Adrenal gland (tissue), 19 donors: ENCODE measurements at places on chromosomes 6 and 20. TPM values are rescaled to one million over a fixed set of nuclear protein-coding genes. Genes with fewer than 3 reads are reported as not detected.

DNA sequence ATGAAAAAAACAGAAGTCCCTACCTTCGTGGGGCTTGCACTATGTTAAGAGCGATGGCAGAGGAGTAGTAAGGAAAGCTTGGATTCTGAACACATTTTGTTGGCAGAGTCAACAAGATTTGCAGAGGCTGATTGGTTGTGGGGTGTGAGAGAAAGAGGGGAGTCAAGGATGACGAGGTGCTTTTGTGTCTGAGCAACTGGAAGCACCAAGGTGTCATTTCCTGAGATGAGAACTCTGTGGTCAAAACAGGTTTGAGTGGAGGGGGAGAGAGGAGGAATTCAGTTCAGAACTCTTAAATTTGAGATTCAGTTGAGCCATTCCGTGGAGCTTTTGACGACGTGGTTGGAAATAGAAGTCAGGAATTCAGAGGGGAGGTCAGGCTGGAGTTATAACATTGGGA is 3.5 kb downstream of the OCSTAMP start:
- no peak overlapping the region for H3K4me3 ChIP-seq
- no peaks in the 10 kb centered on the region for H3K27me3 ChIP-seq
- no peaks in the 10 kb centered on the region for H3K36me3 ChIP-seq
- H3K27ac ChIP-seq, result no peak overlapping the region

DNA sequence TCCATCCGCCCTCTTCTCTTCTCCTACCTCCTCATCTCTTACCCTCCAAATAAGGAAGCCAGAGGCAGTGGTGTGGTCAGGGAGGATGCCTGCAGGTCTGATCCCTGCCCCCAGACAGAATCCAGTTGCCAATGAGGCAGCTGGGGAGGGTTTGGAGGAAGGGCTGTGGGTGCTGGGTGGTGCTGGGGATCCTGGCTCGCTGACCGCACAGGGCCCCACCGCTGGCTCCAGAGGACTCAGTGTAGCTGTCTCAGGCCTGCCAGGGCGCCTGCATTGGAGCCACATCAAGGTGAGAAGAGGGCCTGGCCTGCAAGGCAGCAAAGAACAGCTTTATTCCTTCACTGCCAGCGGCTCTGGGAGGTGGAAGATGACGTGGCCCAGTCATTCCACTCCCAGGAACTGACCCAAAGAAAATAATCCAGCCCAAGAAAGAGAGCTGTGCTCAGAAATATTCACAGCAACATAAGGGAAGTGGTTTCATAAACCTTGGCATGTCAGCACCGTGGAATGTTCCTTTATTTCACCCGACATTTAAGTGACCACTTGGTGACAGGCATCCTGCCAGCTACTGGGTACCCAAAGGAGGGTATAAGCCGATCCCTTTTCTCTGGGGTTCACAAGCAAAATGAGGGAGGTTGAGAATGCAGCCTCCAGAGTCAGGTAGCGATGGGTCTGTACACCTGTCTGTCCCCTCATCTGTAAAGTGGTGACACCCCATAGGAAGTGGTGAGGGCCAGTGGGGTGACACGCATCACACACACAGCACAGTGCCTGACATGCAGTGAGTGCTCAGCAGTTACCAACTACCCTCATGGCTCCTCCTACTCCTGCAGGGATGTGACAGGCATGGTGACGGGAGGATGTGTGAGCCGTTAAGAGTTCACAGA is 125.1 kb downstream of the SNX5 start:
- H3K27me3 ChIP-seq, result no peaks in the 10 kb centered on the region
- H3K36me3 ChIP-seq, result no peaks in the 10 kb centered on the region
- peaks cover 18% of the 10 kb centered on the region for H3K4me1 ChIP-seq
- H3K4me3 ChIP-seq, result no peak overlapping the region

- DNase-seq, result no peak
- no peaks in the 10 kb centered on the region for H3K36me3 ChIP-seq
- H3K27me3 ChIP-seq, result no peaks in the 10 kb centered on the region
- H3K4me3 ChIP-seq, result no peak overlapping the region
- H3K4me1 ChIP-seq, result no peaks in the 10 kb centered on the region
- H3K27ac ChIP-seq, result no peak overlapping the region
These were observed 2.8 kb downstream of the UNC5CL start for GRCh38 chr6:41036186-41036585.

- H3K27ac ChIP-seq, result no peak overlapping the region
- no peaks in the 10 kb centered on the region for H3K36me3 ChIP-seq
- H3K27me3 ChIP-seq, result peaks cover 4% of the 10 kb centered on the region
- DNase-seq, result no peak
- H3K4me3 ChIP-seq, result no peak overlapping the region
- H3K4me1 ChIP-seq, result no peaks in the 10 kb centered on the region
These were observed 10.9 kb downstream of the DPPA5 start for GRCh38 chr6:73343164-73343563.

DNA sequence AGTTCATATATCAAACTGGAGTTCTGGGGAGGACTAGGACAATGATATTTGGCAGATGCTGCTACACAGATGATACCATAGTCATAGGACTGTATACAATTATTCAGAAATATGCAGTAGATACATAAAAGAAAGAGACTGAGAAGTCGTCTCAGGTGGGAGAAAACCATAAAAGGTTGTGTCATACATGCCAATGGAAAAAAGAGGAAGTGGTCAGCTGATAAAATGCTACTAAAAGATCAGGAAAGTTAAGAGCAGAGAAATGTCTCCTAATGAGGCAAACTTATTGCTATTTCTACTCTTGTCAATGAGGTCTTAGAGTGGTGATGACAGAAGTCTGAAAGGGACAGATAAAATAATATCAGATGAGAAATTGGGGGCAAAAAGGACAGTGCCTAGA is 407.6 kb downstream of the COL12A1 start:
- H3K4me3 ChIP-seq, result no peak overlapping the region
- no peaks in the 10 kb centered on the region for H3K36me3 ChIP-seq
- H3K27ac ChIP-seq, result no peak overlapping the region
- no peak for DNase-seq
- H3K27me3 ChIP-seq, result no peaks in the 10 kb centered on the region
- no peaks in the 10 kb centered on the region for H3K4me1 ChIP-seq

DNA sequence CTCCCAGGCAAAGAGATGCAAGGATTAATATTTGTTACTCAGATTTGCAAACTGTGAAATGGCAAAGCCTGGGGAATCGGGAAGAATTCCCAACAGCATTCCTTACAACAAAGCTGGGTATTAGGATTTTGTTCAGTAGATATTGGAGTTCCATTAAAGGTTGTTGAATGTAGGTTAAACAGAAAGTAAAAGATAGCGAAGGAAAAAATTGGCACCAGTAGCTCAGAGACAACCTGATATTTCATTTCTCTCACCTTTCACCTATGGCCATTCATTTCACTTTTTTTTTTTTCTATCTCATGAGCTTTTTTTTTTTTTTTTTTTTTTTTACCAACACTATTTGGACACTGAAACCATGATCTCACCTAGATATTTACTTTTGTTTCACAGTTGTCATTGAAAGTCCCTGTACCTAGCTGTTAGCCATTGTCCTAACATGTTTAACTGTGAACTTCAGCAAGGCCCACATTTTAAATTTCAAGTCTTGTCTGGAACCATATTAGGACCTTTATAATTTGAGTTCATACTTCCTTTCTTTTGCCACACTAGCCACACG is 552.5 kb downstream of the HAO1 start:
- no peak for DNase-seq
- H3K4me3 ChIP-seq, result no peak overlapping the region
- H3K27ac ChIP-seq, result no peak overlapping the region
- H3K27me3 ChIP-seq, result no peaks in the 10 kb centered on the region
- H3K4me1 ChIP-seq, result no peaks in the 10 kb centered on the region
- no peaks in the 10 kb centered on the region for H3K36me3 ChIP-seq

GRCh38 chr6:99066044-99066443 is 118.3 kb upstream of the FBXL4 start:
- DNase-seq, result no peak
- H3K27ac ChIP-seq, result no peak overlapping the region
- no peaks in the 10 kb centered on the region for H3K36me3 ChIP-seq
- H3K27me3 ChIP-seq, result no peaks in the 10 kb centered on the region
- no peaks in the 10 kb centered on the region for H3K4me1 ChIP-seq

DNA sequence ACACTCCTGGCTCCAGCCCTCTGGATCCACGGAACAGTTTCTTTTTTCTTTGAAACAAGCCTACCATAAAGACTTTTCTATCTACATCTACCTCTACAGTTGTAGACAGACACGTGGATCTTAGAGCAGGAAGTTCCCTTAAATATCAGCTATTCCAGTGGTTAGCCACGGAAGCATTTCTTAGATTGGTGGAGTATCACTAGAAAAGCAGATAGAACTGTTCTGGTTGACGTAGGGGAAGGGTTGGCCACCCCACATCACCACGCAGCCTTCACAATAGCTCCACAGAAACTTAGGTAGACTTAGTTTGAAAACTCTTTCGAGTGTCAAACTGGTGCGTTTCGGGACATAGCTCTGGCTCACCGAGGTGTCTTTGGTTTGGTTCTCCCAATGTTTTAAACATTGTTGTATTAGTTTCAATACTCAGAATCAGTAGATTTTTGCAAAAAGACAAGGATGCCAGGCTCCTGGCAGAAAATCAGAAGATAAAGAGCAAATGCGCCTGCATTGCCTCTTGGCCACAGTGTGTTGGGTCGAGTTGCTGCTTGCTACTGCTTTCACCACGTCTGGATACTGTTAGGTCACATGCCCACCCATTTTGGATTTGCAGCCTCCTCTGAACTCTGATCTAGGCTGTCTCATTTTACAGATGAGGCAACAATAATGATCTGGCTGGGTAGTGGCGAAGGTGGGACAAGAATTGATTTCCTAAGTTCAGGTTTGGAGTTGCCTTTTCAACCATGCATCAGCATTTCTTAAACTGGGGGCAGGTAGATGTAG is 71.5 kb upstream of the DTNBP1 start:
- H3K4me3 ChIP-seq, result no peak overlapping the region
- no peak for DNase-seq
- H3K27me3 ChIP-seq, result no peaks in the 10 kb centered on the region
- no peaks in the 10 kb centered on the region for H3K36me3 ChIP-seq

DNA sequence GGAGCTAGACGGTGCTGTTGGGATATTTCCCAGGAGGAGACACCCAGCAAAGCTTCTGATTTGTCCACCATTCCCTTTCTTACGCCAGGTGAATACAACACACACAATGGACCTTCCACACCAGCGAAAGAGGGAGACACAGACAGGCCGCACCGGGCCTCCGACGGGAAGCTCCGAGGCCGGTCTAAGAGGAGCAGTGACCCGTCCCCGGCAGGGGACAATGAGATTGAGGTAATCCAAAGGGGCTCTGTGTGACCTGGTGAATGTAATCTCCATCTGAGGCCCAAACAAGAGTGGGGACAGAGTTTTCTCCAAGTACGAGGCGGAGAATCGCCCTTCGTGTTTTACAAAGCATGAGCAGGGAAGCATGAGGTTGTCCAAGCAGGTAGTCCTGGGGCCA is 194.5 kb downstream of the EYA2 start:
- no peak overlapping the region for H3K27ac ChIP-seq
- no peak overlapping the region for H3K4me3 ChIP-seq
- H3K4me1 ChIP-seq, result no peaks in the 10 kb centered on the region
- no peaks in the 10 kb centered on the region for H3K27me3 ChIP-seq
- DNase-seq, result no peak

- H3K4me1 ChIP-seq, result peaks cover 14% of the 10 kb centered on the region
- peaks cover 27% of the 10 kb centered on the region for H3K27me3 ChIP-seq
- peak within 1 kb of the TSS; percentile 77 for H3K4me3 ChIP-seq
- peak; percentile 49 for DNase-seq
- peak within 1 kb of the TSS; percentile 58 for H3K27ac ChIP-seq
- no peaks in the 10 kb centered on the region for H3K36me3 ChIP-seq
These were observed at the start of gene SLC35F1 for GRCh38 chr6:117906958-117907600. TSS of gene SLC35F1 (plus strand) at chr6:117907264.

- H3K36me3 ChIP-seq, result no peaks in the 10 kb centered on the region
- no peak overlapping the region for H3K27ac ChIP-seq
- no peak overlapping the region for H3K4me3 ChIP-seq
- peaks cover 3% of the 10 kb centered on the region for H3K4me1 ChIP-seq
These were observed 208.9 kb downstream of the IBTK start for GRCh38 chr6:82038631-82039030.

DNA sequence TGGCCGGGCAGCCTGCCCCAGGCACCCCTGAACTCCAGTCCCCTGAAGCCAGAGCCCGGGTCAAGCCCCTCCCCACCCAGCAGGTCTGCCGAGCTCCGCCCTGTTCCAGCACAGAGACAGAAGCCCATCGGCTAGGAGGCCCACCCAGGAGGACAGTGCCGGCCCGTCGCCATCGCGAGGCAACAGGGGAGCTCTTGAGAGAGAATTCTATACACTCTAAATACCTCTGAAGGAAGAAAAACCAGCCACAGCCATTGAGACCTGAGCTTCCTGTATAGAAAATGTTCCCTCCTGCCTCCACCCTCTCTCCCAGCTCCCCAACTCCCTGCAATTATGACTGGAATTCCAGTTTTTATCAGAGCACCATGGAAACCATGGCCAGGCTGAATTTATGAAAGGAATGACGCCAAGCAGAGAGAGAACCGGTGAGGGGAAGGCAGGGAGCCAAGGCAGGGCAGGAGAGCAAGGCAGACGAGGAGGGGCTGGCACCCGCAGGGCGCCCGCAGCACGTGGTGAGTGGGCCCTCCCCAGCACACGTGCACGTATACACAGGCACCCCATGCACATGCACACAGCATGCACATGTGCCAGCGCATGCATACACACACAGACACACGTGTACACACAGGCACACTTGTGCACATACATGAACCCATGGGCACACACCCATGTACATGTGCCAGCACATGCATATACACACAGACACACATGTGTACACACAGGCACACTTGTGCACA is 27.6 kb upstream of the MRGBP start:
- H3K27ac ChIP-seq, result no peak overlapping the region
- DNase-seq, result peak; percentile 77
- peaks cover 15% of the 10 kb centered on the region for H3K4me1 ChIP-seq
- H3K27me3 ChIP-seq, result peaks cover 4% of the 10 kb centered on the region
- no peak overlapping the region for H3K4me3 ChIP-seq

DNA sequence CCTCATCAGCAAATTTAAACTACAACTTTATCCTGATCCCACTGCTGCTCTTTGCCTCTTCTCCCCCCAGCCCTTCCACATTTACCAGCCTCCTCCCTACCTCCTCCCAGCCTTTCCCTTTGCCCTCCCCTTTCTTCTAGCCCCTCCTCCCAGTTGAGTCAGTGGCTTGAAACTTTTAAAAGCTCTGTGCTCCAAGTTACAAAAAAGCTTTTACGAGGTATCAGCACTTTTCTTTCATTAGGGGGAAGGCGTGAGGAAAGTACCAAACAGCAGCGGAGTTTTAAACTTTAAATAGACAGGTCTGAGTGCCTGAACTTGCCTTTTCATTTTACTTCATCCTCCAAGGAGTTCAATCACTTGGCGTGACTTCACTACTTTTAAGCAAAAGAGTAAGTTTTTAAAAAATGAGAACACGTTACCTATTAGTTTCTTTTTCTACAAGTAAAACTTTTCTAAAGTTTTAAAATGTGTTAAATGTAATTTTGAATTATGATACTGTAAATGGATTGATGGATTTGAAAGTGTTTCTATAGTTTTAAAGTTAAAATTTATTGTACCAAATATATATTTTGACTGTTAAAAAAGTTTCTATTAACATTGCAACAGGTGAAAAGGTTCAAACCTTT is at the start of gene GJA1:
Gene GJA1, plus strand, starts transcription at position 203 of the 626 bp plus-strand sequence. CDS start 11,202 bp downstream, outside the sequence.
- no peaks in the 10 kb centered on the region for H3K36me3 ChIP-seq
- peak within 1 kb of the TSS; percentile 65 for H3K27ac ChIP-seq
- H3K27me3 ChIP-seq, result no peaks in the 10 kb centered on the region
- peaks cover 13% of the 10 kb centered on the region for H3K4me1 ChIP-seq
- DNase-seq, result peak; percentile 65
- H3K4me3 ChIP-seq, result peak within 1 kb of the TSS; percentile 45

Gene SLC22A16
- not detected for total RNA-seq

Gene SLC22A1
- not detected for total RNA-seq

Gene KIF3B
- total RNA-seq, result 29.7 TPM

Gene HCRTR2
- total RNA-seq, result not detected

Gene TXNDC5
- 122 TPM for total RNA-seq

Gene ASIP
- not detected for total RNA-seq

Gene DEFB132
- not detected for total RNA-seq
